ENCODE measurements at places on chromosomes 5 and 9.

GRCh38 chr9:124017051-124017928, 5.7 kb downstream of the LHX2 start:
- DNase-seq: no peak

DNA sequence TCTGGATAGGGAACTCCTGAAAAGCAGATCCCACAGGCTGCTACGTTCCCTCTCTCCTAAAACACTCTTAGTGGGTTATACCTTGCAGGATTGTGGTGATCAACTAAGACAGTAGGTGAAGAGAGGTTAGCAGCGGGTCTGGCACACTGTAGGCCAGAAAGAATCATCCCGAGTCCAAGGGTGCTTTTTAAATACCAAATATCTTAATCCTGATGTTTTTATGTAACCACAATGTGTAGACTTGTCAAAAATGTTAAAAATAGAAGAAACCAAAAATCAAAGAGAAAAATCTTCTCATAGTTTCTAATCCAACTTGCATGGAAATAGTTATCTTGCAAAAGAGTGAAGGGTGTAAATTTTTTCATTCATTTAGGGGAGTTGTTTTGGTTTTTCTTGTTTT, 52.3 kb upstream of the IFNK start:
- no peak for DNase-seq

DNA sequence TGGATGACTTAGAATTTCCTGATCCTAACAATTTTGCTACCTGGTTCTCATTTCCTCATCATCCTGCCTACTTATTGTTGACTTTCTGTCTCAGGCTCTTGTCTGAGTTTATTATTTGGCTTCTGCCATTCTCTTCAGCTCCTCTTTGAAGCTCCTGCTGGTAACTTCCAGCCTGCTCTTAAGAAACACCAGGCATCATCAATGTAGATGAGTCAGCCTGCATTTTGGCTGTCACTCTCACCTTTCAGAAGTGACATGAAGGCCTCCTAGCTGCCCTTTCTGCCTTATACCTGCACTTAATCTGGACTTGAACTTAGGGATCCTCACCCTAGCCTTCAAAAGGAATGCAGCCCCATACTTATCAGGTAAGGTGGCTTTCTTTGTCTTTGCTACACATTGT, 551.8 kb upstream of the ZNF608 start:
- no peak for DNase-seq

DNA sequence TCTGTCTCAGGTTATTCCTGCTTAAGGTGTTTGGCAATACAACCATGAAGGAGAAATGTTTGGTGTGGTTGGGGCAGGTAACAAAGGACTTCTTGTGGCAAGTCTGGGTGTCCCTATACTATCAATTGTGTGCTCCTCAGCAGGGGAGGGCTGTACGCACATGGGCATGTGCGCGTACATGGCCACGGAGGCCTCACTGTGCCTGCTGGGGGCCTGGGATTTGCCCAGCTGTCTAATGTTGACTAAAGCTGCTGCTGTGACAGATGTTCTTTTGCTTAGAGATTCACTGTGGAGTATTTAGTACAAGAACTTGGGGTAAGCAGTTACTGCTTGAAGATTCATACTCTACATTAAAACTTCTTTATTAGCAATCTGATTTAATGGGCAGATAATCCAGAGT, 97.5 kb downstream of the HSPA4 start:
- DNase-seq: no peak

DNA sequence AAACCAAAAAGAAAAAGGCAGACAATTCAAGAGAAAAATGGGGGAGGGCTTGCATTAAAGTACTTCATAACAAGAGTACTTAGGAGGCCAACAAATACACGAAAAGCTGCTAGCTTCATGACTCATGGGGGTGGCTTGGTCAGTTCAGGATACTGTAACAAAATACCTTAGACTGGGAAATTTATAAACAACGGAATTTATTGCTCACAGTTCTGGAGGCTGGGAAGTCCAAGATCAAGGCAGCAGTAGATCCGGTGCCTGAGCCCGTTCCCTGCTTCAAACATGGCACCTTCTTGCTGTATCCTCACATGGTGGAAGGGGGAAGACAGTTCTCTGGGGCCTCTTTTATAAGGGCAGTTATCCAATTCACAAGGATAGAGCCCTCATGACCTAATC, 111.4 kb downstream of the C9orf50 start:
- DNase-seq: no peak

DNA sequence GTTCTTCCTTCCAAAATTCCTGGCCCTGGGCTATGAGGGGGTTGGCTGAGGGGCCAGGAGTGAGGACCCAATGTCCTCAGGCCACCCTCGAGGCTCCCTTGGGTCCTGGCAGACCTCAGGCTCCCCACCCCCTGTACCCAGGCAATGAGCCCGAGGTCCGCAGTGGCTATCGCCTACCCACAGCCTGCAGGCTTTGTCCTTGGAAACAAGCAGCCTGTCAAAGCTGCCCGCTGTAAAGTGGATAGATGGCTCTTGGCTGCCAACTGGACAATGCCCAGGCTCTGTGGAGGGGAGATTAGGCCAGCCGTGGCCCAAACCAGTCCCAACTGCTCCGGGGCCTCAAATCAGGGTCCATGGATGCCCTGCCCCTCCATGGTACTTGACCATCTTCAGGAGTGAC, 2.2 kb upstream of the ADGRD2 start:
- no peak for DNase-seq

DNA sequence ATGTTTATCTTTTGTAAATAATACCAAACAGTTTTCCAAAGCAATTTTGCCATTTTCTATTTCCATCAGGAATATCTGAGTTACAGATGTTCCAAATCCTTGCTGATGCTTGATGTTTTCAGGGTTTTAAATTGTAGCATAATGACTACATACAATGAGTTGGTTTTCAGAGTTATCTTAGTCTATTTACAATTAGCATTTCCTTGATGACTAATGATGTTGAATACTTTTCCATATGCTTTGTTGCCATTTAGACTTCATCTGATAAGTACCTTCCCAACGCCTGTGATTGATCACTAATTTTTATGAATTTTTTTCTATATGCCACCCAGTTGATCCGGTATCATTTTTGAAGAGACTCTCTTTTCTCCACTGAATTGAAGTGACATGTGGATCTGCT, 102.3 kb downstream of the SLC25A46 start:
- no peak for DNase-seq

DNA sequence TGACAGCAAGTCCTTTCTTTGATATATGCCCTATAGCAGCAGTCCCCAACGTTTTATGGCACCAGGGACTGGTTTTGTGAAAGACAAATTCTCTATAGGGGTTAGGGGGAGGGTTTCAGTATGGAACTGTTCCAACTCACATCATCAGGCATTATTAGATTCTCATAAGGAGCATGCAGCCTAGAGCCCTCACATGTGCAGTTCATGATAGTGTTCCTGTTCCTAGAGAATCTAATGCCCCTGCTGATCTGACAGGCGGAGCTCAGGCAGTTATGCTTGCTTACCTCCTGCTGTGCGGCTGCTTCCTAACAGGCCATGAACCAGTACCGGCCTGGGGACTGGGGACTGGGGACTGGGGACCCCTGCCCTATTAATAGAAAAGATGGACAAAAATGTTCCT, 2.7 kb upstream of the RAPGEF6 start:
- DNase-seq: no peak

DNA sequence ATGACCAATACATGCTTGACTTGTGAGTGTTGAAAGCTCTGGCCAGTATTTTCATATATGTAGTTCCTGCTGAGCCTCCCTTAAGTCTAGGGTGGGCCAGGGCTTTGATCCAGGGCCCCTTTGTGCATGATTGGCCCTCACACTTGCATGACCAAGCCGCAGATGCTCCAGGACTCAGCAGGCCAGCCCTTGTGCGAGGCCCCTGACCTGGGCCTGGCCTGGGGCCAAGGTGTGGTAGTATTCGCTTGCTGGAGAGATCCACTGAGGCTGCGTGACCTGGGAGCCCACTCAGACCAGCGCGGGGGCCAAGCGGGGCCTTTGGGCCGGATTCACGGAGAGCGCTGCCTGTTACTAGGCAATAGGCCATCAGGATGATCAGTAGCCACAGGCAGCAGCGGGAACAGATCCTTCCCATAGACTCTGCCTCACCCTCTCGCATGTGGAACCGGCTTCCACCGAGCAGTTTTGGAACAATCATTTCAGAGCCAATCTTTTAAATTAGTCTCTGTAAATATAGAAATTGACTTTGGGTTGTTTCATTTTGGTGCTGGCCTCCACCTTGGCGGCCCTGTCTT, 79.0 kb upstream of the PTCH1 start:
- no peak for DNase-seq

DNA sequence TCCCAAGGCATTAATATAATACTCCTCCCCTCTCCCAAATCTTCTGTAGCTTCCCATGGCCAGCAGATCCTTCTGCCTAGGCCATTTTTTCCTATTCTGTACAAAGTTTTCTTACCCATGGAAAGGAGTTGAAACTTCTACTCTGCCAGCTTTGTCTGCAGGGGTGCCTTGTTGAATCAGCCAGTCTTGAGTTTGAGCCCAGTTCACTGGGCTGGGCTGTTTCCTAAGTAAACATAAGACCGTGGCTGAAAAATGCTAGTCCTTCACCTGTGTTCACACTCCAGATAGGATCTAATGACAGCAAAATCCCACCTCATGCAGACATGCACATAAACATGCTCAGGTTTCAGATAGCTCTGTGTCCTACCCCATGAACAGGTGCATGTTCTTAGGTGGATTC, 10.4 kb downstream of the TEX48 start:
- DNase-seq: no peak

- no peak for DNase-seq
These were observed 148.7 kb upstream of the COL5A1 start for GRCh38 chr9:134492721-134493460.

GRCh38 chr9:126343271-126343700, 16.7 kb downstream of the MVB12B start:
- DNase-seq: no peak

DNA sequence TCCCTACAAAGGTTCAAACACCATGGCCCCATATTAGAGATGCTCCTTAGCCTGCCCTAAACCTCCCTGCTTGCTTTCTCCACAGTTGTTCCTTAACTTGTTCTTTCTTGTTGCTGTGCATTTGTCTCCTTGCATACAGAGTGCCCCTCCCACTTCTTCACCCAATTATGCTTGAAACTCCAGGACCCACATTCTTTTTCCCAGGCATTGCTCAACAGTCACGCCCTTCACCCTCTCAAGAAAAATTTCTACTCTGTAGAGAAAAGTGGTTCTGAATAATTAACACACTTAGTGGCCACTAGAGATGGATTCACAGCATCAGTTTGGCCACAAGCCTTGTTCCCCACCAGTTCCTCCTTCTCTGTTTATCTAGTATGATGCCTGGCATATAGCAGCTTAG, 57.7 kb downstream of the NREP start:
- DNase-seq: no peak

DNA sequence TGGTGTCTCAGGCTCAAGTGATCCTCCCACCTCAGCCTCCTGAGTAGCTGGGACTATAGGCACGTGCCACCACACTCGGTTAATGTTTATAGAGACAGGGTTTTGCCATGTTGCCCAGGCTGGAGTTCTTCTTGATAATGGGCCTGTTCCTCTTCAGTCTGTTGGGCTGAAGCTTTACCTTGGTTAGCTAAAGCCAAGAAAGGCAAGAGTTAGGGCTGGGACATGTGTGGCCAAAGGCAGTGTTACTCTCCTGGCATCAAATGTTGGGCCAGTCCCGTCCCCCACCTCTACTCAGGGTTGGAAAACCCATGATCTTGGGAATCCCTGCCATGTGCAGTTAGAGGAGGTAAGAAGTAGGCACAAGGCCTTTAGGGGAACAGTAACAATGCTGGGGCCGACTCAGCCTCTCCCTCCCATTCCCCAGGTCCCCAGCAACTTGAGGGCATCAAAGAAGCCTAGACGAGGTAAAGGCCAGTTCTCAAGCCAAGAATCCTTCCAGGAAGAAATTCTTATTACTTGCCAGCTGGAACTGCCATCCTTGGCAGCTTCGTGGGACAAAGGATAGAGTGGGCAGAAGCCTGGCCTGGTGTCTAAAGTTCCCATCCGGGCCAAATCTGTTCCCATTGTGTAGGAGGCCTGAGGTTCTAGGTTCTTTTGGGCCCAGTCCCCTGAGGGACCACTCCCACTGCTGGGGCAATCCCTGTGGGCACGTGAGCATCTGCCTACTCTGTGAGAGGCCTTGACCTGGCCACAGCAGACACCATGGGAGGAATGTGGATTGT, 4.5 kb downstream of the EGR1 start:
- no peak for DNase-seq
